ENCODE measurements at places on chromosomes 16 and 17.

DNA sequence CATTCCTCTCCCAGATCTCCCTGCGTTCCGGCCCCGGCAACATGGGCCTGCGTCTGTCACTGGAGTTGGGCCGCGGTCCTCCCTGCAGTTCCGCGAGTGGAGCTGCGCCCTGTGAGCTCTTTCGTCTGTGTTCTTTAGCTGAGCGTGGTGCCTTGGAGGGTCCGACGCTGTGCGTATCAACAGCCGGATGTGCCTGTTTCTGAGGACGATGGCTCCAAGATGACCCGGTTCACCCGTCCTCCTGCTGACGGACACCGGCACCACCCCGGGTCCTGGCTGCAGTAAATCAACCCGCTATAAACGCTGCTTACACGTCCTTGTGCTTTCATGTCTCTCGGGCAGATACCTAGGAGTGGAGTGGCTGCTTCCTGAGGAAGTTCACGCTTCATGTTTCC, 44.8 kb upstream of the GNG13 start:
- DNase-seq, result no peak

GRCh38 chr16:13919330-13919682, 648 bp upstream of the ERCC4 start:
- DNase-seq, result peak; percentile 83

DNA sequence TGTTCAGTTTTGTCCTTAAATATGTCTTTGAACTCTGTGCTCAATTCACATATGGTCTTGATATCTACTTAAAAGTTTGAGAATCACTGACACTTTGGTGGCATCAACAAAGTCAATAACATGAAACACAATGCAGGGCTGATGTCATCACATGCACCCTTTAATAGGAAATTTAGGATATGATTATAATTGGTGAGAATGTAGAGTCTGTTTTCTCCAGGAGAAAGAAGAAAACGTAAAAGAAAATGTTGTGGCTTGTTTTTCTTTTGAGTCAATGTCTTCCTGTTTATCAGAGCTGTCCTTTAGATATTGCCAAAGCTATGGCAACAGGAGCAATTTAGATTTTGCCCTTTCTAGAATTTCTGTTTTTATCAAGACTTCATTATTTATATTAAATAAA, 396.9 kb downstream of the CDH13 start:
- DNase-seq, result no peak

DNA sequence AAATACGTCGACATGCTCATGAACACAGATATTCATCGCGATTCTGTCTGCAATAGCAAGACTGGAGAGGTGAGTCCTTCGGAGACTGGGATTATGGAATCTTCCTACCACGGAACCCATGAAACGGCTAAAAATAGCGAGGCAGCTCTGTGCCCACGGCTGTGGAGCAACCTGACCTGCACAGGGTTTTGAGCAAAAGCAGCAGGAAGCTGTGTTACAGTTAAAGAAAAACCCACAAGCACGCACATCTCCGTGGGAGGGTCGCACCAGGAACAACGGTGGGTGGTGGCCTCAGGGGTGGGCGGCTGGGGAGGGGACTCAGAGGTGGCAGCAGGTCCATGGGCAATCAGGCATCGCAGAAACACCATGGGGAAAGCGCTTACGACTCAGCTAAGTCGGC, 24.8 kb downstream of the SLC38A10 start:
- DNase-seq, result no peak

DNA sequence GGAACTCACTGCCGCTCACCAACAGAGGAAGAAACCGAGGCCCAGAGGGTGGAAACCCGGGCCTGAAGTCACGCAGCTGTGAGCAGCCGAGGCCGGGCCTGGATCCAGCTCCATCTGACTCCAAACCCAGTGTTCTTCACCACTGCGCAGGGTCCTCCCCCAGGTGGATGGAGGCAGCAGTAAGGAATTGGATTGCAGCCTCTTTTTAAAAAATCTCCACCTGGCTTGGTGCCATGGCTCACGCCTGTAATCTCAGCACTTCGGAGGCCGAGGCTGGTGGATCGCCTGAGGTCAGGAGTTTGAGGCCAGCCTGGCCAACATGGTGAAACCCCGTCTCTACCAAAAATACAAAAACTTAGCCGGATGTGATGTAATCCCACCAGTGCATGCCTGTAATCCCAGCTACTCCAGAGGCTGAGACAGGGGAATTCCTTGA, 177.2 kb downstream of the FOXL1 start:
- no peak for DNase-seq

DNA sequence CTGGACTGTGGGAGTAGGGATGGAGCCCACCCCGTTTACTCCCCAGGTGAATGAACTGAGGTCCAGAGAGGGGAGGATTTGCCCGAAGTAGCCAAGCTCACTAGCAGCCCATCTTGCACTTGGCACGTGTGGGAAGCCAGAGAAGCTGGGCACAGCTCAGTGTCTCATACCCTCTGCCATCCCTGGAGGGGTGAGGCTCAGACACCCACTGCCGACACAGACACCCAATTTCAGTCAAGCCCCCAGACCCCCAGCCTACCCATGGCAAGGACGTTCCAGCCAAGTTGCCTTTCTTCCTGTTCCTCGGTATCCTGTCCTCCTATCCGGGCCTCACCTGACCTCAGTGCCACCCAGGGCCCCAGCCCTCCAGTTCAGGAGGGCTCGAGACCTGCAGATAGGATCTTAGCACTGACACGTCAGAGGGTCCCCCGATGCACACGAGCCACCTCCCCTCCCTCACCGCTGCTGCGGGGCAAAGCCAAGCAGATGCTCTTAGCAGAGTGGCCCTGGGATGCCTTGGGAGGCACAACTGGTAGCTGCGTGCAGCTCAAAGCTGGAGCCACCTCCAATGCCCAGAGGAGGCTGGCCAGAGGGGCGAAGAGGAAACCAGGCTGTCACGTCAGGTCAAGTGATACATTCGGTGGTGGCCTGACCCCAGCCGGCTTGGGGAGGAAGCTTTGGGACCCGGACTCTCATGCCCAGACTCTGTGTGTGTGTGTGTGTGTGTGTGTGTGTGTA, 90.4 kb upstream of the TNRC6C start:
- no peak for DNase-seq

GRCh38 chr17:8632061-8632460, 1.5 kb upstream of the MYH10 start:
- DNase-seq, result no peak

DNA sequence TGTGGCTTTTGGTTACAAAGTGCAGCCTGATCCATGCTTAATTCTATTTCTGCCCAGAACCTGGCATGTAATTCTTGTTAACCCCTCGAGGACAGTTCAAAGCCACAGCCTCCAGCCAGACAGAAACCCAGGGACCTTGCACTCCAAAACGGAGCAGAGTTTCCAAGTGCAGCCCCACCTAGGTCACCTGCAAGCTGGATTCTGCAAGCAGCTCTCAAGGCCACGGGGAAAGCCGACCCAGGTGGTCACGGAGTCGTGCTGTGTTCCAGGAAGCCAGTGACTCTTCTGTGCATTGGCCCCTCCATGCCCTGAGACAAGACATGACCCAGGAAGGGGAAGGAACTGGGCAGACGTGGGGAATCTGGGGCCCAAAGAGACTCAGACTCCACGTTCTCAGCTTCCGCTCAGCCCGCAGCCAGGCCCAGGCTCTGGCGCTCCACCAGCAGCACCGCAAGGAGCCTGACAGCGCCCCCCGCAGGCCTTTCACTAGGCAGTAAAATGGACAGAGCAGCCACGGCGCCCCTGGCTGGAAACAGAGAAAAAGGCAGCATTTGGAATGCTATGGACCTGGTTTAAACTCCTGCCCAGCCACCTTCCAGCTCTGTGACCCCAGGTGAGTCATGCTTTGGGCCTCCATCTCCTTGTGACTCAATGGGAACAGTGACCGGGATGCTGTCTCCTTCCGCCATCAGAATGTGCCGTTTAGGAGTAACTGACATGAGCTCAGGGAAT, 27.3 kb upstream of the GSG1L start:
- DNase-seq, result no peak

GRCh38 chr17:68565661-68566441, 35.3 kb downstream of the FAM20A start:
- no peak for DNase-seq

GRCh38 chr16:85380905-85381737, 232.0 kb upstream of the GSE1 start:
- no peak for DNase-seq

- no peak for DNase-seq
Observed at GRCh38 chr17:74432766-74433391, 991 bp downstream of the GPRC5C start.

GRCh38 chr17:33847900-33848299, 407.2 kb upstream of the CCL2 start:
- DNase-seq, result no peak

- DNase-seq, result no peak
Observed at GRCh38 chr16:4260360-4260759, 12.5 kb downstream of the TFAP4 start.

GRCh38 chr17:56038131-56038530, 115.1 kb upstream of the ANKFN1 start:
- no peak for DNase-seq

GRCh38 chr16:10840703-10841102, 22.1 kb upstream of the TVP23A start:
- DNase-seq, result no peak

DNA sequence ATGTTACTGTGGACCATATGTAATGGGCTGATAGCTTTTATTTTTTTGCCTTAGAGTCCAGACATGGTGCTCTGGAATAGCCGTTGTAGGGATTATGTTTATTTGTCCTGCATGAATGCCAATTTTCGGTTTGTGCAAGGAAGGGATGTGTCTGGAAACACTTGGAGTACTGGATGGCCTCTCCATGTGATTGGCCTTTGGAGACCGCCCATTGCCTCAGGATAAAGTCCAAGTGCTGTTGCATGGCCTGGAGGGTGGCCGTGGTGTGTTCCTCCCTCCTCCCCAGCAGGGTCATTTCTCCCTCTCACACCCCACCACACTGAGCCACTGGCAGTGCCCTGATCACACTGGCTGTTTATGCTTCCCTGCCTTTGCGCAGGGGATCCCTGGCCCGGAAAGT, 93.9 kb downstream of the MSI2 start:
- no peak for DNase-seq

GRCh38 chr16:17101646-17102045, 369.1 kb downstream of the XYLT1 start:
- peak; percentile 50 for DNase-seq

GRCh38 chr16:14248791-14249190, 177.7 kb downstream of the MRTFB start:
- DNase-seq, result no peak

GRCh38 chr17:47276868-47277267, 23.2 kb downstream of the ITGB3 start:
- peak; percentile 44 for DNase-seq

DNA sequence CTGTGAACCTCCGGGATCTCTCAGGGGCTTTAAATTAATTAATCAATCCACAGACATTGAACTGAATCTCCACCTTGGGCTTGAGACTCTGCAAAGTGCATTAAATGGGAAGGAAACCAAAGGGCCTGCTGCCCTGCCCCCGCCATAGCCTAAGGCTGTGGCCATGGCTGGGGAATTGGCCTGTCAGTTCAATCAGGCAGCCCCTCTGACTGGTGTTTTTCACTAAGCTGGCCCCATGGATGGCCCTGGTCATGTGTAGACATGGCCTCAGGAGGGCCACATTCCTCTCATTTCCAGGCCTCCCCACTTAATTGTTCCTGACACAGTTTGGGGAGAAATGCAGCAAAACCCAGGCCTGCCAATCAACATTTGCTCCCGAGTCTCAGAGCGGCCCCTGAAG, 499.8 kb downstream of the WWOX start:
- DNase-seq, result no peak

GRCh38 chr16:13793841-13794409, 126.0 kb upstream of the ERCC4 start:
- no peak for DNase-seq

GRCh38 chr17:71511266-71511995, 609.4 kb upstream of the SOX9 start:
- no peak for DNase-seq

- peak; percentile 55 for DNase-seq
Observed at GRCh38 chr16:795580-796229, 4.8 kb downstream of the GNG13 start.

- no peak for DNase-seq
Observed at GRCh38 chr16:47990676-47991075, 165.1 kb downstream of the ABCC12 start.

- DNase-seq, result no peak
Observed at GRCh38 chr16:78638371-78638770, 538.9 kb downstream of the WWOX start.

DNA sequence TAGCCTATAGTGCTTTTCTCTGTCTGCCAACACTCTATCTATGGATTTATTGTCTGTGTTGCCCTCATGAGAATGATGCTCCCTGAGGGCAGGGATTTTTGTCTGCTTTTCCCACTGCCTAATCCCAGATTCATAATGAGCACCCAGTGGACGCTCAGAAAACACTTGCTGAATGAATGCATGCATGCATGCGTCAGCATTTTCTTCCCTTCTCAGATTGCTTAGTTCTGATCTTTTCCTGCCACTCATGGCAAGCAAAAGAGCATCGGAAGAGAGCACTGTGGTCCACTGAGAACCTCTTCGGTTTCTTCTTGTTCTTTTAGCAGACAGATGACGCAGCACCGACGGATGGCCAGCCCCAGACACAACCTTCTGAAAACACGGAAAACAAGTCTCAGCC, 246.8 kb downstream of the RBFOX1 start:
- DNase-seq, result no peak

DNA sequence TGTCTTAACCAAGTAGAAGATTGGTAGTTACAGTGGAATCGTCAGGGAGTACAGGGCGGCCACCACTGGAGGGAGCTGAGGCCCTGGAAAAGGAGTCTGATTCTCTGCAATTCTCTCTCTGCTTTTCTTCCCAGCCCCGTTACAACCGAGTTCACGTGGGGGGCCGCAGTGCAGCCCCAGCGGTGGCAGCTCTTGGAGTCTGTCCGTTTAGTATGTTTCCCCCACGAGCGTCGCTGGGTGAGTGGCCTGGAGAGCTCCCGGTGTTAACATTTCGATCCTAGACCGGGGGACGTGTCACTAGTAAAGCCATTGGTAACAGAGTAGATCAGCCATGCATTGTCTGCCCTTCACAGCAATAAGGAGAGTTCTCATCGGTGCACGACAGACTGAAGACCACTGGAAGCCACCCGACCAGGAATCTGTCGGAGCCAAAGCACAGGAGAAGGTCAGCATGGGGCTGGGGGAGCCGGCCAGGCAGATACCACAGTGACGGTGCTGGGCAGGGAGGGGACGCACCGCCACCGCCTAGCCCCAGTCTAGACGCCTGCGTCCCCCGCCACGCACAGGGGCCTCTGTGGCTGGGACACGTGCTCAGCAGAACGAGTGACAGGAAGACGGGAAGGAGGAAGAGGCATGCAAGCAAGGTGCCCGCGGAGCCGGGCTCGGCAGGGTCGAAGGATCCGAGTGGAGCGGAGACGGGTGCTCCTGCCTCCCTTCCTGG, 15.7 kb downstream of the SLC16A3 start:
- no peak for DNase-seq
